ENCODE measurements at places on chromosomes 5 and 9.

GRCh38 chr9:79107911-79108676 lies 463.7 kb upstream of the TLE4 start:
- no peak overlapping the region for H3K27ac ChIP-seq
- DNase-seq, result no peak
- H3K36me3 ChIP-seq, result no peaks in the 10 kb centered on the region

DNA sequence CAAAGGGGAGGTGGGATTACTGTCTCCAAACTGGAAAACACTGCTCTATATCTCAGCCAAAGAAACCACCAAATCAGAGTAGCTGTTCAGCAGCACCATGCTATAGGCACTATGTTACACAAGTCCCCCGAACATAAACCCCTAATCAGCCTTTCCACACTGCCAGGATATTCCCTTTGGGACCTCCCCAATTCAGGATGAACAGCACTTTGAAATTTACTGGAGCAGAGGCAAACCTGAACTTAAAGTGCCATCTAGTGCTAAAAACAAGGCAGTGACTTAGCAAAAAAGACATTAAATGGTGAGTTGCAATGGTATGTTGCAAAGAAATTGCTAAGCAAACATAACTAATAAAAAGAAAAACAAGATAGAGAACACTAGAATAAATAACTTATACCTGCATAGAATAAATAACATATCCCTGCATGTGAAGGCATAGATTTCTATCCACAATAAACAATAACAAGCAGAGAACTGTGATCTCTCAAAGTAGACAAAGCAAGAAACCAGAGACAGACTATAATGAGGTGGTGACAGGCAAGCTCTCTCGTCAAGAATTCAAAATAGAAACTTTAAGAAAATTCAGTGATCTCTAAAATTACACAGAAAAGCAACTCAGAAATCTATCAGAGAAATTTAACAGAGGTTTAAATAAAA lies 584.4 kb upstream of the ACO1 start:
- no peak overlapping the region for H3K4me3 ChIP-seq
- H3K27me3 ChIP-seq, result no peaks in the 10 kb centered on the region
- no peaks in the 10 kb centered on the region for H3K36me3 ChIP-seq

- H3K4me1 ChIP-seq, result no peaks in the 10 kb centered on the region
- H3K27ac ChIP-seq, result no peak overlapping the region
- H3K36me3 ChIP-seq, result peaks cover 8% of the 10 kb centered on the region
Measured at GRCh38 chr5:652773-653350, 40.3 kb downstream of the TPPP start.

DNA sequence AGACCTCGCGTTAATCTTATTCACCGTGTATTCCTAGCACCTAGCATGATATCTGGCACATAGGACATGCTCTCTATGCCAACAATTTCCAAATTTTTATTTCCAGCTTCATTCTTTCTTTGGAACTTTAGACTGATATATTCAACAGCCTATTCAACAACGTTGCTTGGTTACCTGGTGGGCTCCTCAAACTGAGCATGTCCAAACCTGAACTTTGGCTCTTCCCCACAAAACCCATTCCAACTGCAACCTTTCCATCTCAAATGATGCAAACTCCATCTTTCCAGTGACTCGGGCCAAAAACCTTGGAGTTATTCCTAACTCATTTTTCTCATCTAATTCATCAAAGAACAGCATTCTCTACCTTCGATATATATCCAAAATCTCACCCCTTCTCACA lies 525.2 kb downstream of the AGTPBP1 start:
- no peaks in the 10 kb centered on the region for H3K36me3 ChIP-seq
- no peaks in the 10 kb centered on the region for H3K4me1 ChIP-seq
- H3K4me3 ChIP-seq, result no peak overlapping the region
- no peak for DNase-seq
- no peaks in the 10 kb centered on the region for H3K27me3 ChIP-seq

DNA sequence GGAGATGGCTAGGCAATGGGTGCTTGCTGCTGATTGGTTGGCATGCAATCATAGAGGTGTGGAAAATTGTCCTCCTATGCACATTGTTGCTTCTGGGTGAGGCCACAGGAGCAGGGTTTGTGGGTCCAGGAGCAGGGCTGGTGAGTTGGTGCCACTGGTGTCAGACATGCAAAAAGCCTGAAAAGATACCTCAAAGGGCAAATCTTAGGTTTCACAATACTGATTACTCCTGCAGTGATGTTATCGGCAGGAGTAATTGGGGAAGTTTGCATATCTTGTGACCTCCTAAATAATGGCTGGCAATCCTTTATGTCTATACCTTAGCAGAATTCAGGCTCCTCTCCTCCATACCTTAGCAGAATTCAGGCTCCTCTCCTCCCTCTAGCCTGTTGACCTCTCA lies 25.2 kb downstream of the SLC25A48 start:
- H3K4me3 ChIP-seq, result no peak overlapping the region
- H3K36me3 ChIP-seq, result no peaks in the 10 kb centered on the region
- DNase-seq, result no peak

DNA sequence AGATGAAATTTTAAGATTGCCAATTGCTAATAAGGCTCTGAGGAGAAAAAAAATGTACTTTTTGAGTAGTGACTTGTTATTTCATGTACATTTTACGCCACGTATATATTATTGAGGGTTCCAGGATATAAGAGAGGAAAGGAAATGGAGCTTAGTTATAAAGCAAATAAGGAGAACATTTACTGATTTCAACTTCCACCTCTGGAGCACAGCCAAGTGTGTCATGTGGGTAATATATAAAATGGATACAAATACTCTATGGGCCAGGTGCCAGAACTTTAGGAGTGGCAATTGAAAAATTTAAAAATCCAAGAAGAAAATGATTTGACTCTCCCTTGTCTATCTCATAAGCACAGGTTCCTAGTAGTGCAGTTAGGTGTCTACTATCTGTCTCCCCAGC lies 45.0 kb upstream of the VLDLR start:
- DNase-seq, result no peak
- no peaks in the 10 kb centered on the region for H3K36me3 ChIP-seq
- no peaks in the 10 kb centered on the region for H3K27me3 ChIP-seq
- no peak overlapping the region for H3K4me3 ChIP-seq
- no peak overlapping the region for H3K27ac ChIP-seq
- no peaks in the 10 kb centered on the region for H3K4me1 ChIP-seq

DNA sequence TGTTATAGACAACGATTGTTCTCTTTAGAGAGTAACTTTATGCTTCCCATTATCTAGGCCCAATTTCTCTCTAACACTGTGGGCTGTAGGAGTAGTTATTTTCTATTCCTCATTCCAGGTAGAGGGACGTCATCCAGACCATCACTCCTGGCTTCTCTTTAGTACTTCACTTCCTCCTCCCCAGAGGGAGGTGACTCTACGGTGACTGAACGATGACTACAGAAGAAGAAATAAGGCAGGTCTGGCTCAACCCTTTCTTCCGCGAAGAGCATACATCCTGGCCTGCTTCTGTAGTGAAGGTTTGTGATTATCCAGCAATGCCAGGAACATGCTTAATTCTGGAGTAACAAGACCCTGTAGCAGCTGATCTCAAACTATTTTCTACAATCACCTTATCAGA lies 50.8 kb downstream of the HMGCR start:
- DNase-seq, result no peak
- no peaks in the 10 kb centered on the region for H3K4me1 ChIP-seq
- H3K27ac ChIP-seq, result no peak overlapping the region
- peaks cover 34% of the 10 kb centered on the region for H3K36me3 ChIP-seq
- no peak overlapping the region for H3K4me3 ChIP-seq

DNA sequence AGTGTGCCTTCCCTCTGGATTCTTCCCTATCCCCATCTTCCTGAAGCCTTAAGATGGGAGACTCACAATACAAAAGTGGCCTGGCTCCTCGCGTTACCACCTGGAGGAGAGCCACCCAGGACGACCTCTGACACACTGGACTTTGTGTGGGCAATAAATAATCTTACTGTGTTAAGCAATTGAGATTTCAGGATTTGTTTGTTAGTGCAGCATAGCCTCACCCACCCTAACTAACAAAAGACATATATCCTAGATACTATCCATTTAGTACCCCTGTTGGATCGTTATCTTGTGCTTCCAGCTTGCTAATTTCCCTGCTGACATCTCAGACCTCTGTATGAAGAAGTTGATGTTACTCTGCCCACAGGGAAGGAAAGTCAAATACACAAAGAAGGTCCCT lies 7.9 kb downstream of the GABBR2 start:
- H3K27ac ChIP-seq, result no peak overlapping the region
- H3K4me1 ChIP-seq, result no peaks in the 10 kb centered on the region
- H3K4me3 ChIP-seq, result no peak overlapping the region
- DNase-seq, result no peak
- H3K36me3 ChIP-seq, result no peaks in the 10 kb centered on the region

GRCh38 chr9:31185831-31186230 lies 1198.6 kb upstream of the ACO1 start:
- no peak overlapping the region for H3K4me3 ChIP-seq
- no peak for DNase-seq
- no peaks in the 10 kb centered on the region for H3K36me3 ChIP-seq

DNA sequence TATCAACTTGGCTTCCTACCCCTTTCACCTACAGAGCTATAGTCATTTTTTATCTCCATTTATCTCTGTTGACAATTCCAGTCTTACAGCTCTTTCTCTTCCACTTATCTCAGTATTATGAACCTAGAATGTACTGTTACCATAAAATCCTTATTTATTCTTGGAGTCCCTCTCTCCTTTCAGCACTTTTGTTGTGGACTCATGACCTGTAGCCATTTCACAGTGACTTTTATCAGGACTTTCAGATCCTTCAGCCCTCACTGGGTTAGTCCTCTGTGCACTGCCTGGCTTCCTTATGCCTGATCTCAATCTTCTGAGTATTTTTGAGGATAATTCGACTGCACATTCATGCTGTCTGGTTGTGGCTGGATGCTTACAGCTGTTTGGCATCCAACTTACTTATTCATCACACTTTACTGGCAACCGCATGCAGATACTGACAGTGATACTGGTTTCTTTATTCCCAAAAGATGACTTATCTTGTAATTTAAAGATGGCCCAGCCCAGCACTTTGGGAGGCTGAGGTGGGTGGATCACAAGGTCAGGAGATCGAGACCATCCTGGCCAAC lies 293.3 kb downstream of the MAN2A1 start:
- H3K36me3 ChIP-seq, result no peaks in the 10 kb centered on the region
- no peak overlapping the region for H3K4me3 ChIP-seq
- DNase-seq, result no peak
- H3K27me3 ChIP-seq, result no peaks in the 10 kb centered on the region
- H3K27ac ChIP-seq, result no peak overlapping the region
- no peaks in the 10 kb centered on the region for H3K4me1 ChIP-seq

- H3K27ac ChIP-seq, result no peak overlapping the region
- H3K4me1 ChIP-seq, result no peaks in the 10 kb centered on the region
- H3K36me3 ChIP-seq, result no peaks in the 10 kb centered on the region
- no peaks in the 10 kb centered on the region for H3K27me3 ChIP-seq
Measured at GRCh38 chr5:32182463-32183063, 8.4 kb upstream of the GOLPH3 start.

DNA sequence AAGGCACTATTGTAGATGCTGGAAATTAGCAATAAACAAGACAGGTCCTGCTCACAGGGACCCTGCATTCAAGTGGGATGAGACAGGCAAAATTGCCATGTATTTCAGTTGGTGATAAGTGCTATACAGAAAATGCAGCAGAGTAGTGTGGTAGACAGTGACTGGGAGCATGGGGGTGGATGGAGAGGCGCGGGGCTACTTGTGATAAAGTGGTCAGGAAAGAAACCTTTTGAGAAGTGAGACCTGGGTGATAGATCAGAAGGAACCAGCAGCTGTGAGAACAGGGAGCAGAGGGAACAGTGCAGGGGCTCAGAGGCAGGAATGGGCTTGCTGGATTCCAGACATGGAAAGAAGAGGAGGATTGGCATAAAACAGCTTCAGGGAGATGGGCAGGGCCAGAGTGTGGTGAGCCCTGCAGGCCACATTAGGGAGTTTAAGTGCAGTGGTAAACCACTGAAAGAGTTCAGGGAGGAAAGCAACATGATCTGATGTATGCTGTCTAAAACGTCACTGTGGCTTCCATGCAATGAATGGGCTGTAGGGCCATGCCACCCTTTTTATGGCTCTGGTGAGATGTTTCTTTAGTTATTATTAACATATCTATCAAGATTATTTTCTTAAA lies 7.3 kb downstream of the CRHBP start:
- DNase-seq, result no peak
- no peak overlapping the region for H3K4me3 ChIP-seq
- H3K27ac ChIP-seq, result no peak overlapping the region
- H3K4me1 ChIP-seq, result no peaks in the 10 kb centered on the region
- H3K36me3 ChIP-seq, result no peaks in the 10 kb centered on the region
- no peaks in the 10 kb centered on the region for H3K27me3 ChIP-seq

DNA sequence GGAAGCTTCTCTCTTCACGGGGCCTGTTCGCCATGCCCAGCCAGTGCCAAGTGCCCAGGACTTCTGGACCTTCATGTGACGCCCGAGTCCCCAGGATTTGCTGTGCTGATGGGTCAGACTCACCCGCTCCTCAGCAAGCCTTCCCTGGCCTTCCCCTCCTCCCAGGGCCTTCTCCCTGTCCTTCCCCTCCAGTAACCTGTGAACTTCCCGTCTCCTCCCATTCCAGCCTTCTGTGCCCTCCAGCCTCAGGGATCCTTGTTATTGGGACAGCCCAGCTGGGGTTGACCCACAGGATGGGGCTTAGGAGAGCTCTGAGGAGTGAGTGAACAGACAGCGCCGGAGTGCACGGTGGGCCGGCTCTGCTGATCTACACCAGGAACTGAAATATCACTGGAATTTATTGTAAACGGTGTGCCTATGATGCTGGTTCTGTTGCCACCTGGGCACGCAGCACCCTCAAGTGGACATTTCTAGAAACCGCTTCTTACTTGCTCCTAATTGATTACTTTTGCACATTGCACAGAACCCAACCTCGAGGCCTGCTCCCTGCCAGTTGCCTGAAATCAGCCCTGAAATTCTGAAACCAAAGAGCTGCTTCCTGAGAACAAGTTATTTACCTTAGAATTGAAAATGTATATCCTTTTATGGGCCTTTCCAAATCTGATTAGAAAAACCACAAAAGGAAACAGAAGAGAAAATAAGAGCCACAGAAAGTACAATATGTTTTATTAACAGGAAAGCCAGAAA lies 1.5 kb downstream of the SPAAR start:
- DNase-seq, result peak; percentile 24
- H3K27ac ChIP-seq, result peak overlapping the region; percentile 55
- H3K4me3 ChIP-seq, result peak overlapping the region; percentile 13
- H3K27me3 ChIP-seq, result no peaks in the 10 kb centered on the region
- no peaks in the 10 kb centered on the region for H3K36me3 ChIP-seq
- peaks cover 44% of the 10 kb centered on the region for H3K4me1 ChIP-seq

DNA sequence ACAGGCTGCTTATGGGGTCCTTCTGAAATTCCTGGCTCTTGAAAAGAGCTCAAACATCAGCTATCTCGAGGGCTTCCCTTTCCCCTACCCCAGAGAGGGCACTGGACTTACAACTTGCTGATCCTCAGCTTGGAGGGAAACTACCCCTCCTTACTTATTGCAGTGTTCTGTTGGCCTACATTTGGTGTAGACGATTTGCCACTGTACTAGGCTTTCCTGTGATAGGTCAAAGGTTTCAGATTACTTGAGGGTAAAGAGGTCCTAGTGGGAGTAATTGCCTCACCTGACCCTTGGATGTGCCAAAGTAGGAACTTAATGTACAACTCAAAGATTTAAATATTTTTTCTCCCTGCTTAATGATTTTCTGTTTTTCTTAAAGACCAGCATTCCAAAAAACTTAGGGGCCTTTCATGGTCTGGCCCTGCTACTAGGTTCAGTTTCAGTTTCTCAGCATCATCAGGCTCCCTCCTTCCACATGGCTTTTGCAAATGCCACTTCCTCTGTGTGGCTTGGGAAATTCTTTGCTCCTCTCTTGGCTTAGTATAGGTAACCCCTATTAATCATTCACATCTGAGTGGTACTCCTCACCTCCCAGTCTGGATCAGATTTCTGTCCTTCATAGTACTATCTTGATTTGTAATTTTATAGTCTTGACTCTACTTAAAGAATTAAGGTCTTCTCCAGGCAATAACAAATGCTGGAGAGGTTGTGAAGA lies 32.4 kb downstream of the CYSTM1 start:
- H3K27me3 ChIP-seq, result no peaks in the 10 kb centered on the region
- H3K4me3 ChIP-seq, result no peak overlapping the region
- no peaks in the 10 kb centered on the region for H3K36me3 ChIP-seq
- no peak for DNase-seq
- no peaks in the 10 kb centered on the region for H3K4me1 ChIP-seq
